ENCODE measurements at places on chromosomes 2 and 18.

DNA sequence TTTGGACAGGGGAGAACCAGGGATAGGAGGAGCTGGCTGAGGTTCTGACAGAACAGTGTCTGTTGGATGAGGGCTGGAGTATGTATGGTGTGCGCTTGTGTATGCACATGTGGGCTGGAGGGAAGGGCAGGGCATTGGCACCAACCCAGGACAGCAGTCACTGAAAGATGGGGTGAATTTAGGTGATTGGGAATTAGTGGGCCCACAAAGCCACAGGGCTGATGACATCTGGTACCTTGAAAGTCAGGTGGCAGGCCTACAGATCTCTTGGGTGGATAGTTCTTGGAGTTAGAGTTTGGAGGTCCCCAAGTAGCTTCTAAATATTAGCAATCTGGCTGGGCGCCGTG is 45.7 kb downstream of the C2orf42 start:
- no peak for DNase-seq

- no peak for DNase-seq
These were observed 23.8 kb downstream of the SMAD4 start for GRCh38 chr18:51053814-51054213.

DNA sequence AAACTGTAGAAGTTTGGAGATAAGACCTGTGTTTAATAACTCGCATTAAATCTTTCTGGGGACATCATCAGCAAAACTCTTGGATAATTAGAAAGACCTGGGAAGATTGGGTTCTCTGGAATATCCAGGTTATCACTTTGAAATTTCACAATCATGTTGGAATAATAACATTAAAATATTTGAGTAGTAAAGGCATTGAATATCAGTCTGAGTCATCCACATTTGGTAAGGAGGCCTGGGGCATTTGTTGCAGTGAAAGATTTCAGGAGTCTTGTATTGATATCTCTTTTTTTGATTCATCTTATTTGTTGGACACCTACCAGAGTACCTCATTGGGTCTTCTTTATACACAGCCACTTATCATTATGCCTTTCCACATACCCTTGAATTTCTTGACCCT is 95.9 kb downstream of the EPB41L5 start:
- no peak for DNase-seq

GRCh38 chr18:3793545-3793944 is 343.6 kb downstream of the TGIF1 start:
- no peak for DNase-seq

DNA sequence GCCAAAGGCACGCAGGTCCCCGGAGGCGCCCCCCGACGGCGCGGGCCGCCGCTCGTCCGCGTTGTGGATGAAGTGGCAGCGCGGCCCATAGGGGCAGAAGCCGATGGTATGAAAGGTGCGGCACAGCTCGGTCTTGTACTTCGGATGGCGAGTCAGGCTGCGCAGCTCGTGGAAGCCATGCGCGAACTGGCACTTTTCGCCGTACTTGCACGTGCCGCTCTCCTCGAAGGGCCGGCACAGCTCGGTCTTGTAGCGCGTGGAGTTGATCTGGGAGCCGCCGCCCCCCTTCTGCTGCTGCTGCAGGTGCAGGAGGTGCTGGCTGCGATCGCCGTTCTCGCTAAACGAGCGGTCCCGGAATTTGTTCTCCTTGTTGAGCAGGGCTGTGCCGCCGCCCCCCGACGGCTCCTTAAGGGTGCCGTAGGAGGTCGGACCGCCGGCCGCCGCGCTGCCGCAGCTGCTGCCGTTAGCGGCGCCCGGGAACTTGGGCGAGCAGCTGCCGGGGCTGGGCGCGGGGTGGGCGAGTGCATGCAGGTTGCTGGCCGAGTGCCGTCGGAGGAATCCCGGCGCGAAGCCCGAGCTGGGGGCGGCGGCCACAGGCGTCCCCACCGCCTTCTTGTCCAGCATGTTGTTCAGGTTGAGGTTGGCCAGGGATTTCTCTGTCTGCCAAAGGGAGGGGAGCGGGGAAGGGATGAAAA is 1.2 kb downstream of the ZFP36L2 start:
- peak; percentile 58 for DNase-seq

- no peak for DNase-seq
These were observed 307.0 kb upstream of the REG3G start for GRCh38 chr2:78718473-78718872.

DNA sequence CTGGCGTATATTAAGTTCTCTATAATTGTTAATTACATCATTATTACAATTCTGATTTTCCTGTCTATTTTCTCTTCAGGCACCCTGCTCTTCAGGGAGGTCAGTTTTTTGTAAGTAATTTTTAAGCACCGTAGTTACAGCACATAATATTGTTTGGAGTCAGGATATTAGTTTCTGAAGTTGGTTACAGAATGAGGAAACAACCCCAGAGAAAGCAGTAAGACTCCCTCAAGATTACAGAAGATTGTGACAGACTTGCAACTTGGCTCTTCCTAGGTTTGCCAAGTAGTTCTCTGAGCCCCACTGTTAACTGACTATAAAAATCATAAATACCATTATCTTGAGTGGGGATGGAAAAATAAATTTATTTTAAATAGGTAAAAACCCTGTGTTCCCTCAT is 921 bp downstream of the RPE start:
- DNase-seq = no peak

GRCh38 chr18:74233933-74234325 is 57.8 kb downstream of the CYB5A start:
- DNase-seq = no peak

GRCh38 chr2:238706163-238706562 is 141.7 kb upstream of the TWIST2 start:
- no peak for DNase-seq

- DNase-seq = no peak
These were observed 687.1 kb downstream of the DPP10 start for GRCh38 chr2:115129536-115129935.

GRCh38 chr18:22513721-22514481 is 96.2 kb upstream of the CTAGE1 start:
- DNase-seq = no peak

GRCh38 chr2:86776532-86776931 is 14.2 kb downstream of the CD8A start:
- no peak for DNase-seq

GRCh38 chr2:205482399-205483081 is 199.8 kb upstream of the NRP2 start:
- DNase-seq = no peak

- no peak for DNase-seq
These were observed 112.1 kb downstream of the NFATC1 start for GRCh38 chr18:79507546-79508480.

- no peak for DNase-seq
These were observed 244.5 kb upstream of the MEX3C start for GRCh38 chr18:51442012-51442411.

DNA sequence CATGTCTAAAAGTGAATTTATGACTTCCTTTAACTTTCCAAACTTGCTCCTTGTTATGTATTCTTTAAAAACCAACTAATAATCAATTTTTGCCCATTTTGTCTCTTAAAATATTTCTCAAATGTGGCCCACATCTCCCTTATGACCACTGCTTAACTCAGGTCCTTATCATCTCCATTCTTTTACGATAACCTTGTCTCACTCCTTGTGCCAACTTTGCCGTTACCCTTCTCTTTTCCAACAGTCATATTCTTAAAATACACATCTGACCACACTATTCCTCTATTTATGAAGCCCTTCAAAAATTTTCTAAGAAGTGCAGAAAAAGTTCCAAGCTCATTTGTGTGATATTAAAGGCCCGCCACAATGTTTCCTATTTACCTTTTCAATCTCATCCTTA is 47.8 kb downstream of the PPP1R1C start:
- DNase-seq = no peak
